Gastrocnemius medialis (tissue), 4 donors: ENCODE measurements at places on chromosomes 6 and 20. TPM values are rescaled to one million over a fixed set of nuclear protein-coding genes. Genes with fewer than 3 reads are reported as not detected.
A peak's percentile ranks its signal among the peaks of the same experiment; 100 is the strongest.

The SPATS1 gene
- total RNA-seq: not detected

GRCh38 chr6:39225543-39225942 lies 3.7 kb downstream of the KCNK5 start:
- no peaks in the 10 kb centered on the region for H3K4me1 ChIP-seq
- peaks cover 31% of the 10 kb centered on the region for H3K27me3 ChIP-seq
- no peak overlapping the region for H3K27ac ChIP-seq
- DNase-seq: no peak
- H3K36me3 ChIP-seq: no peaks in the 10 kb centered on the region

- H3K4me3 ChIP-seq: no peak overlapping the region
- no peaks in the 10 kb centered on the region for H3K36me3 ChIP-seq
- H3K27me3 ChIP-seq: no peaks in the 10 kb centered on the region
Measured at GRCh38 chr6:139743664-139744437, 369.4 kb upstream of the CITED2 start.

DNA sequence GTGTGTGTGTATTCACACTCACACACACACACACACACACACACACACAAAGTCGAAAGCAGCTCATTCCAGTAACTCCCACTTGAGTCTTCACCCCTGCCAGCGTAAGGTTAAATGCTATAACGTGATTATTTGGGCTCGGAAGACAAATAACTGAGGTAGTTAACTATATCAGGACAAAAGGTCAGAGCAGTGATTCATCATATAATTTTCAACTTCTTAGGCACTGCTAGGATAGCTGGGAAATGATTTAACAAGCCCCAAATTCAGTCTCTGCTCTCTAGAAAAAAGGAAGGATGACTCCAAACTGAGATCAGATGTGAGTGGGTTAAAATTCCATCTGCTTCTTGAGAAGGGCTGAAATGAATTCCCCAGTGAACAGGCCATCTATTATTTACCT lies 30.7 kb downstream of the HDGFL1 start:
- no peak overlapping the region for H3K27ac ChIP-seq
- H3K27me3 ChIP-seq: no peaks in the 10 kb centered on the region
- no peak overlapping the region for H3K4me3 ChIP-seq
- no peak for DNase-seq
- H3K36me3 ChIP-seq: no peaks in the 10 kb centered on the region

- H3K27me3 ChIP-seq: no peaks in the 10 kb centered on the region
- H3K4me3 ChIP-seq: no peak overlapping the region
- H3K36me3 ChIP-seq: no peaks in the 10 kb centered on the region
- peaks cover 13% of the 10 kb centered on the region for H3K4me1 ChIP-seq
- no peak overlapping the region for H3K27ac ChIP-seq
- no peak for DNase-seq
Measured at GRCh38 chr6:134512981-134513391, 195.1 kb upstream of the SGK1 start.

GRCh38 chr6:147881432-147881831 lies 372.9 kb downstream of the SAMD5 start:
- no peak overlapping the region for H3K4me3 ChIP-seq
- no peaks in the 10 kb centered on the region for H3K36me3 ChIP-seq
- DNase-seq: no peak
- no peaks in the 10 kb centered on the region for H3K4me1 ChIP-seq

GRCh38 chr20:47350691-47351545 lies 5.6 kb downstream of the ZMYND8 start:
- no peaks in the 10 kb centered on the region for H3K27me3 ChIP-seq
- DNase-seq: no peak
- peak overlapping the region; percentile 38 for H3K4me3 ChIP-seq
- H3K27ac ChIP-seq: peak overlapping the region; percentile 96

DNA sequence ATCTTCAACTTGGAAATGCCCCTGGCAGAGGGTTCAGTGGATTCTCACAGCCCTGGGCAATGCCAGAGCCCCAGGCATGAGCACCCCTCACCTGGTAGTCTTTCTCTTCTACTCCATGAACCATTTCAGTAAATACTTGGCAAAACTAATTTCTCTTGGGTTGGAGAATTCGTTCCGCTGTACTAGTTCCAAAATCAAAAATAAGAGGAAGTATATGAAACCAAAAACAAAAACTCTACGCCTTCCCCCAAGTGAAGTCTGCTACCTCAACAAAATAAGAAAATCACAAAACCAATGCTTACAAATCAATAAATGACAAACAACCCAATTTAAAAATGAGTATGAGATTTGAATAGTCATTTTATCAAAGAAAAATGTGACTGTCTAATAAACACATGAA lies 12.6 kb downstream of the GFOD1 start:
- DNase-seq: no peak
- H3K4me3 ChIP-seq: no peak overlapping the region
- no peaks in the 10 kb centered on the region for H3K27me3 ChIP-seq
- no peaks in the 10 kb centered on the region for H3K36me3 ChIP-seq

- H3K36me3 ChIP-seq: peaks cover 51% of the 10 kb centered on the region
- H3K27me3 ChIP-seq: no peaks in the 10 kb centered on the region
- DNase-seq: no peak
- no peaks in the 10 kb centered on the region for H3K4me1 ChIP-seq
- H3K27ac ChIP-seq: no peak overlapping the region
Measured at GRCh38 chr6:166423051-166423745, 40.5 kb upstream of the MPC1 start.

DNA sequence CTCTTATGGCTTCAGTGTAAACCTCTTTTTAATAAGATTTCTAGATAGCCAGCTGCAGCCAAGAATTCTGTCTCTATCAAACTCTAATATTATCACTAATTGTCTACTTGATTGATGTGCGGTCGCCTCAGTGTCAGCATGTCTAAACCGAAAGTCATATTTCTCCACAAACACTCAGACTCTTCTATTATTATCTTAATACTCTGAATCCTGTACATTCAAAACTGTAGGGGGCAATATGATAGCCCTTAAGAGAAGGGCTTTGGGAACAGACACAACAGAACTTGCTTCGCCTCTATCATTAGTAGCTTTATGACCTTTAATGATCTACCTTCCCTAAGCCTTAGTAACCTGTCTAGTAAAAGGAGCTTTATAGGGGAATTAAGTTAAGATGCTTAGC lies 379.7 kb upstream of the PTCHD4 start:
- no peaks in the 10 kb centered on the region for H3K4me1 ChIP-seq
- H3K4me3 ChIP-seq: no peak overlapping the region
- H3K27me3 ChIP-seq: no peaks in the 10 kb centered on the region
- H3K27ac ChIP-seq: no peak overlapping the region
- DNase-seq: no peak

The CNKSR3 gene
- 0.70 TPM for total RNA-seq

The C20orf141 gene
- total RNA-seq: not detected

DNA sequence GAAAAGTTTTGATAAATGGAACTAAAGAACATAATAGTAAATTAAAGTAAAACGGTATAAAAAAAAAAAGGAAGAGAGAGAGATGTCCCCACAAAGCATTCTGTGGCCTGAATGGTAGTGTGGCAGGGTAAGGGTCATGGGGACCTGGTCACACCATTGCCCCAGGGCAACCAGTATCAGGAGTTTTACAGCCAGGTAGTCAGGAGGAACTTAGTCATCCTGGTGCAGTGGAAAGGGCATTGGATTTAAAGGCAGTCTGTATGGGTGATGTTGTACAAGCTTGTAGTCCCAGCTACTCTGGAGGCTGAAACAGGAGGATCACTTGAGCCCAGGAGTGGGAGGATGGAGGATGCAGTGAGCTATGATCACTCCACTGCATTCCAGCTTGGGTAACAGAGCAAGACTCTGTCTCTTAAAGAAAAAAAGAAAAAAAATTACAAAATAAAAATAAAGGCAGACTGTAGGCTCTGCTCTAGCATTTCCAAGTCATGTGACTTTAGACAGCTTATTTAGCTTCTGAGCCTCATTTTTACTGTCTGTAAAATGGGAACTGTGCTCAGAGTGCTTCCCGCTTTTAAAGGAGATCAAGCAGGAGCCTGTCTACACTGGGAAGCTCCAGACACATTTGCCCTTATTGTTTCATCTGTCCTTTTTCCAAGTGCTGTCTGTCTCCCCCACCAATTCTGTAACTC lies 112.8 kb upstream of the ARMC2 start:
- no peak overlapping the region for H3K27ac ChIP-seq
- H3K27me3 ChIP-seq: no peaks in the 10 kb centered on the region
- H3K36me3 ChIP-seq: no peaks in the 10 kb centered on the region
- no peak overlapping the region for H3K4me3 ChIP-seq

GRCh38 chr6:106972500-106972899 lies 2.0 kb downstream of the CD24 start:
- no peaks in the 10 kb centered on the region for H3K36me3 ChIP-seq
- no peak for DNase-seq
- no peak overlapping the region for H3K4me3 ChIP-seq

GRCh38 chr6:164756142-164756541 lies 553.3 kb downstream of the C6orf118 start:
- H3K27me3 ChIP-seq: no peaks in the 10 kb centered on the region
- H3K4me3 ChIP-seq: no peak overlapping the region
- no peak for DNase-seq
- H3K36me3 ChIP-seq: no peaks in the 10 kb centered on the region
- H3K4me1 ChIP-seq: no peaks in the 10 kb centered on the region
- H3K27ac ChIP-seq: no peak overlapping the region

The SLC39A7 gene
- 22.6 TPM for total RNA-seq

- H3K27ac ChIP-seq: no peak overlapping the region
- peak overlapping the region; percentile 32 for H3K4me3 ChIP-seq
- no peaks in the 10 kb centered on the region for H3K27me3 ChIP-seq
- DNase-seq: no peak
- H3K36me3 ChIP-seq: no peaks in the 10 kb centered on the region
Measured at GRCh38 chr6:144036064-144036834, 28.2 kb upstream of the PLAGL1 start.

DNA sequence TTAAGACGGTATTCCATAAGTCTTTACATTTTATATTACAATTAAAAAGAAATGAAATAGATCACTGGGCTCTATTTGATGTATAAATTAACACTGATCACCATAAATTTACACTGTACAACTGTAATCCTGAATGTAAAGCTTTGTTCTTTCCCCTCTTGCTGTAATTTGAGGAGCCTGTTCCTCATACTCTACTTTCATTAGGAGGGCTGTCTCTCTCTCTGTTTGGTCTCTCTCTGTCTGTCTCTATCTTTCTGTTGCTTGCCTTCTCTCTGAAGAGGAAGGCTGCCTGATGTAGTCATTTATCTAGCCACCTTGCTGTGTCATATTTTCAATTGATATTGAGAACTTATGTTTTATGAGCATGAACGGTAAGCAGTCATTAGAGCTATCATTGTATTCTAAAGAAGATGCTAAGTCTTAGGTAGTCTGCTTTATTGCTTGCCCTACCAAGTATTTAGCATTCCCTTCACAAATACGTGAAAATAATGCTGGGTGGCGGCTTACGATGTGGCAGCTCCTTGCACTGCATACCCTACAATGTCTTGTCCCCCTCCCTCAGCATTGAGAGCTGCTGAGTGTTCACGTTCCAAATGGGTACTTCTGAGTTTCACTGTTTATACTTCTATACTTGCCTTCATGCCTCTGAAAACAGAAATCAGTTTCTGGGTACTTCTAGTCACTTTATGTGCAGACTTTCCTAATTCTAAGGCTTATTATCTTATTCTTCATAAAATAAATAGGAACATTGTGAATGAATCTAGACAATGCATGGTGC lies 205.5 kb downstream of the NKAIN2 start:
- no peaks in the 10 kb centered on the region for H3K36me3 ChIP-seq
- no peaks in the 10 kb centered on the region for H3K27me3 ChIP-seq
- H3K27ac ChIP-seq: peak overlapping the region; percentile 64
